ENCODE measurements at places on chromosomes 12 and 14.

DNA sequence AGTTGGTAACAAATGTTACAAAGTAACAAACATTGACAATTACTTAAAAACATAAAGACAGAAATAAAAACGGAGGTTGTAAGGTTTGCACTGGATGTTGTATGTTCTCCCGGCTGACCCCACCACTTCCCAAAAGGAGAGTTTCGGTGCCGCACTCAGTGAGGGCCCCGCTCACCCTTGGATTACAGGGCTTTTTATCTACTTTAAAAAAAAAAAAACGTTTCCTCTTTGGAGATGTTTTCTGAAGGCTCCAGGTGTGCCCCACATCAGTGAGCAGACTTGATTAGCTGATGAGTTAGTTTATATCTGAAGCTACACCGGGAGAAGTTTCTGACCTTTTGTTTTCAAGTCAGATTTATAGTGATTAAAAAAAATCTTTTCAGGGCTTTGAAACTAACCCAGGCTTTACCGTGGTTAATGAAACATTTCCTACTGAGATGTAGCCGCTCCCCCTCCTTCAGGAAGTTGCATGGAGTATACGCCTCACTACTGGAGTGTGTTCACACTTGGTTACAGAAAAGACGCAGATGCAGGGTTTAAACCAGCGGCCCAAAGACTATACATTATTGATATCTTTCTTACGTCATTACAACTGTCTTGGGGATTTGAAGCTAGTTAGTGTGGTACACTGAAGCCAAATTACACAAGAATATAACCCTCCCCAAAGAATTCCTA lies 38.0 kb upstream of the BCL7A start:
- DNase-seq = peak; percentile 83

DNA sequence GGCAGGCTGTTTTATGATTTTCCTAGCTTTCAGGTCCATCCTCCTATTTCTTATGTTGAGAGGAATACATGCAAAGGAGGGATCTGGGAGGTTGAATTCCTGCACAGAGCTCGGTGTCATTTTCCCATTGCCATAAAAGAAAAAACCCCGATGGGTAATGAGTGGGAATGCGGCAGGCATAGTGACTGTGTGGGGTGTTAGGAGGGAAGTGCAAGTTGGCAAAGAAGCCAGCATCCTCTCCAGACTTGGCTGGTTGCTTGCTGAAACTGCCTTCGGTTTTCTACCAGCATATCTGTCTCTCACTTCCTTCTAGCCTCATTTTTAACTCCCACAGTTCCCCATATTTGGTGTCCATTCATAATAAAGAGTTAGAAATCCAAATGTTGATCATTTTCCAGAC lies 1046.1 kb downstream of the SLC6A15 start:
- no peak for DNase-seq

- no peak for DNase-seq
Measured at GRCh38 chr14:68461086-68461485, 331.8 kb downstream of the ZFP36L1 start.

- DNase-seq = peak; percentile 94
Measured at GRCh38 chr12:50257236-50258166, 25.8 kb downstream of the LIMA1 start.

- DNase-seq = peak; percentile 27
Measured at GRCh38 chr12:89016970-89017778, 335.1 kb downstream of the DUSP6 start.

DNA sequence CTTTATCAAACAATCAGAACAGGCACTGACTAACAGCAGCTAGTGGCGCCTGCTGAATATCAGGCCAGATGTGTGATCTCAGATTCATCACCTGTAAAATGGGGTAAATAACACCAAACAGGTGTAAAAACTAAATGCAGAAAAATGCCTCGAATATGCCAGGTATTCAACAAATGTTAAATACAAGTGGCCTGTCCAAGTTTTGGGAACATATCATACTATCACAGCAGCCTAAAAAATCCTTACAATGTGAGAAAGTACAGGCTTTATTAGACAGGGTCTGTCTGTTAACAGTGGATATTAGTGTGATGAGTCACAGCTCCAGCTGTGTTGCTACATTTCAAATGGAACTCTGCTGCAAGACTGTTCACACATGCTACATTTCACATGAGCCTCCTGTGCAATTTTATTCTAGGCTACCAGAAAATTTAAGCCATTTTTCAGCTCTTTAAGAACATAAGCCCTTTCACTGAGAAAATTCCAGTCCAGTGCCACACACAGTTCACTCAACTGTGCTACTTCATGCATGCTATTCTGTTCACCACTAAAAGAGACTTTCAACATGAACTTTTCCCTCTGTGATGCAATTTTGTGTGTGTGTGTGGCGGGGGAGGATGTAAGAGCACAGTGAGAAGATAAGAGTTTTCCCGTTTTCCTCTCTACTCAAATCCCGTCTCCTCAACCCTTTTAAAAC lies 56.7 kb downstream of the MSRB3 start:
- DNase-seq = no peak

- no peak for DNase-seq
Measured at GRCh38 chr14:34113991-34114390, 163.1 kb upstream of the EGLN3 start.

DNA sequence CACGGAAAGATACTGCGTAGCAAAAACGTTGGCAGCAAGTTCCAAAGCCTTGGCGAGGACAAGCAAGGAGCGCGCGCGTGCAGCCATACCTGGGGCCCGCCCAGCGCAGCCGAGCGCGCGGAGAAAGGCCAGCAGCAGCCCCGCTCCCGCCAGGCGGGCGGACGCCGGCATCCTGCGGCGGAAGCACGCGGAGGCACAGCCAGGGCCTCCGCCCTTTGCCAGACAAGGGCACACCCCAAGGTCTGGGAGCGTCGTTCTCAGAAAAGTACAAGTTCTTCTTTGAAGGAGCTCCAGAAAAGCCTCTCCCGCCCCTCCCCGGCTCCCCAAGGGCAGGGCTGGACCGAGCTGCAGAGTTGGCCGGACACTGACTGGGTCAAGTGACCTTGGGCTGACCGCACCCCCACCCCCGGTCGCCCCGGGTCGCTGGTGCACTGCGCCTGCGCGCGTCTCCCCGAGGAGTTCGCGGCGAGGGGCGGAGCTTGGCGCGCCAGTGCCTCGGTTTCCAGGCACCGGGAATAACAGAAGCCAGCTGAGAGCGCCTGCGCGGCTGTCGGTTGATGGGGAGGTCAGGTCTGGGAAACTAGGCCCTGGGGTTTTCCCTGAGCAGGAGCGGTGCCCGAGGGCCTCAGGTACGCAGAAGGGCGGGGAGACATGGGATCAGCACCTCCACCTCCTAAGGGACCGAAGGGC lies at the start of gene ZC2HC1C:
ZC2HC1C (plus strand) TSS at position 521 of the 690 bp plus-strand sequence. CDS start 933 bp downstream, outside the sequence.
- DNase-seq = peak; percentile 58

- no peak for DNase-seq
Measured at GRCh38 chr12:71195338-71195896, 37.6 kb upstream of the TSPAN8 start.

- no peak for DNase-seq
Measured at GRCh38 chr14:65373671-65374039, 38.9 kb upstream of the FUT8 start.

DNA sequence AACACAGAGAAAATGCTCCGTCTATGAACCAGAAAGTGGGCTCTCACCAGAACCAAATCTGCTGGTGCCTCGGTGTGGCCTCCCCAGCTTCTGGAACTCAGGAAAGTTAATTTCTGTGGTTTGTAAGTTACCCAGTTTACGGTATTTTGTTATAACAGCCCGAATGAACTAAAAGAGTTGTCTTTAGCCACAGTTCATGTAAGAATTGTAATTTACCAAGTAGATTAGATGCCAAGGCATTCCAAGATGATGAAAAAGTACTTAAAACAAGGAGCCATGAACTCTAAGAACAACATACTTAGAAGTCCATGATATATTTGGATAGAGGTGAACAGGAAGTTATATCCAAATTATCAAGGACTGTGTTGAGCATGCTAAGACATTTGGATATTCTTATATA lies 259.9 kb upstream of the GARIN6 start:
- no peak for DNase-seq

GRCh38 chr12:117148642-117149041 lies 41.6 kb downstream of the FBXO21 start:
- no peak for DNase-seq

- no peak for DNase-seq
Measured at GRCh38 chr14:58713677-58714076, 75.9 kb downstream of the DACT1 start.

GRCh38 chr14:94138251-94138650 lies 8.8 kb upstream of the IFI27L2 start:
- no peak for DNase-seq

GRCh38 chr14:32169191-32169590 lies 32.7 kb upstream of the RNU6-7 start:
- DNase-seq = no peak

DNA sequence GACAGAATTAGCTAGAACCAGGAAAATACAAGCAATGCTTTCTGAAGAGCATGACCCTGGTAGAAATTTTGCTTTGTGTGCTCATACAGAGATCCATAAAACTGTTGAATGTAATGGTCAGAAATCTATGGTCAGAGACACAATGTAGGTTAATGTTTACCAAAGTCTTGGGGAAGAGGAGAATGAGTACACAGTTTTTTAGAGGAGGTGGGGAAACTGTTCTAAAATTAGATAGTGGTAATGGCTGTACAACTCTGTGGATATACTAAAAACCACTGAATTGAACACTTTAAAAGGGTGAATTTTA lies 109.5 kb upstream of the ARHGAP5 start:
- DNase-seq = no peak

DNA sequence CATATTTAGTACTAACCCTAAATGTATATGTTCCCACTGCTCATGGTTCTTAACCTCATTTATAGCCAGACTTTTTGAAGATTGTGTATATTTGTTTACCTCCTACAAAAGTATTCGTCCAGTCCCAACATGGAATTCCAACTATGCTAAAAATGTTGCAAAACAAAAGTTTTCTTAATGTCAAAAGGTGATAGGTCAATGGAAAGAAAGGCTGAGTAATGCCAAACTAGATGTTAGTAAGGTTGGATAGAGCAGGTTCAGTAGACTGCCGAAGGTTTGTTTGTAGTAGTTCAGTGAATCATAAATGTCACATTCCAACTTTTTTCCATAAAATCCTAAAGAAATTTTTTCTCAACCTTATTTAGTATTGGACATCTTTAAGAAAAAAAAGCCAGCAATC lies 874.5 kb downstream of the FLRT2 start:
- no peak for DNase-seq

- DNase-seq = no peak
Measured at GRCh38 chr12:41034686-41035085, 153.4 kb upstream of the PDZRN4 start.

DNA sequence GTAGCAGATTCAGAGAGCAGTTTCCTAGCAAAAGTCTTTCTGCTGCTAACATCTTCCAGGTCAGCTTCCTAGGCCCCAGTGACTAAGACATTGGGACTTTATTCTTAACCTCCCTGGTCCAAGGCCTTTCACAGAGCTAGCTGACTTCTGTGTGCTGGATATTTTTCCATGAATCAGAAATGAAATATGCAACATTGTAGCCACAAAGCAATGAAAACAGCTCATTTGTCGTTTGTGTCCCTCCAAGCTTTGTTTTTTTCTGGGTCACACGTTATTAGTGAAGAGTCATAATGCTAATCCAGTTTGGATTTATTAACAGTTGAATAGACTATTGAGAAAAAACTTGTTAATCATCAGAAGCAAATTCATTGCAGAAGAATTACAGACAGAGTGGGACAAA lies 82.4 kb downstream of the ARF6 start:
- DNase-seq = no peak

- DNase-seq = peak; percentile 58
Measured at GRCh38 chr12:121773011-121773777, 20.3 kb downstream of the RHOF start.

DNA sequence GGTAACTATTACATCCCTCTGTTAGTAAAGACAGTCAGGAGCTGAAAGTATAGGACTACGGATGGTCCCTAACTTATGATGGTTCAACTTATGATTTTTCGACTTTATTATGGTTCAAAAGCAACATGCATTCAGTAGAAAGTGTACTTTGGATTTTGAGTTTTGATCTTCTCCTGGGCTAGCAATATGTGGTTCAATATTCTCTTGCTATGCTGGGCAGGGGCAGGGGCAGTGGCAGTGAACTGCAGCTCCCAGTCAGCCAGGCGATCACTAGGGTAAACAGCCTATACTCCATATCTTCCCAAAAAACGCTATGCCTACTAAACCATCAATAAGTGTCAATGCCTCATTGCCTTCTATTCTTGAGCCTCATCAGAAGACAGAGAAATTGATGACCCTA lies 292.7 kb downstream of the EMP1 start:
- DNase-seq = no peak

DNA sequence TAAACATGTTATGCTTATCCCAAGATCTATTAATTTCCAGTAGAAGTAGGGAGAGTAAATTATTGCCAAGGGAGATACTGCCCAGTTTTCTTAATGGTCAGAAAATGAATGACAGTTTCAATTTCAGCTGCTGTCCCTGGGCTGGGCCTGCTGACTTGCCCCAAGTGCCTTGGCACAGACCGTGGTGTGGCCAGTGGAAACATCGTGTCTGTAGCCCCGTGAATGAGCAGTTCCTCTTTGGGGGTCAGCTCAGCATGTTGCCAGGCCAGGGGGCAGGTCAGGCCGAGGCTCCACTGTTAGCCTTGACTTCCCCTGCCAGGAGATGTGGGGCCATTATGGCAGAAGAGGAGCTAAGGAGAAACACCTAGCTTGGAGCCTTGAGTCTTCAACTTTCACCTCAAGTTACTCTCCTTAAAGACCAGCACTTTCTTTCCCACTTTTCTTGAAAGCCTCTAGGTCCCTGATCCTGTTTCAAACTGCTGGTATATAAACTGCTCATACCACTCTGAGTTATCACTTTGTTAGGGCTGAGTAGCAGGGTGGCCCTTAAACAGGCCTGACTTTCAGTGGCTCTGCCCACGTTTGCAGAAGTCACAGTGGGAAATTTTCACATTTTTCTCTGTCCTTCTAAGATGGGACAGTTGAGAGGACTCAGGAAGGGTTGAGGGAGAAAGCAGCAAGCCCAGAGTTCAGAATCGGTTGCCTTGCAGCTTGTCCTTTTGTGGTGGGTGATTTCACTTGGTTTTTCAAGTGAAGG lies 73.2 kb downstream of the SUSD6 start:
- DNase-seq = peak; percentile 5

GRCh38 chr14:51482102-51482501 lies 169.6 kb upstream of the FRMD6 start:
- DNase-seq = no peak

GRCh38 chr14:50222055-50222613 lies 9.2 kb downstream of the SOS2 start:
- no peak for DNase-seq
